ENCODE measurements at places on chromosomes 4 and X.

DNA sequence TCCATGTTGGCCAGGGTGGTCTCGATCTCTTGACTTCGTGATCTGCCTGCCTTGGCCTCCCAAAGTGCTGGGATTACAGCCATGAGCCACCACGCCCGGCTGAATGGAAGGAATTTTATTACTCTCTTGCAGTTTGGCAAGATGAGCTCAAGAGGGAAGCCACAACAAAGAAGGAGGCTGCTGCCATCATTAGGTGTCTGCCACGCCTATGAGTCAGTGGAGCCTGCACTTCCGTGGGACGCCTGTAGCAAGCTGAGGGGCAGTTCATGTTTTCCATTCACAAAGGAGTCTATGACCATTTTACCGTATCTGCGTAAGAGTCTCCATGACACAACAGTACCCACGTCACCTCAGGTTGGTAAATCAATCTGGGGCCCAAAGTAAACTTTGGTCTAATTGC, 51.2 kb upstream of the CHRNA9 start:
- DNase-seq, result no peak

- no peak for DNase-seq
Observed at GRCh38 chr4:14952352-14952751, 49.9 kb upstream of the CPEB2 start.

DNA sequence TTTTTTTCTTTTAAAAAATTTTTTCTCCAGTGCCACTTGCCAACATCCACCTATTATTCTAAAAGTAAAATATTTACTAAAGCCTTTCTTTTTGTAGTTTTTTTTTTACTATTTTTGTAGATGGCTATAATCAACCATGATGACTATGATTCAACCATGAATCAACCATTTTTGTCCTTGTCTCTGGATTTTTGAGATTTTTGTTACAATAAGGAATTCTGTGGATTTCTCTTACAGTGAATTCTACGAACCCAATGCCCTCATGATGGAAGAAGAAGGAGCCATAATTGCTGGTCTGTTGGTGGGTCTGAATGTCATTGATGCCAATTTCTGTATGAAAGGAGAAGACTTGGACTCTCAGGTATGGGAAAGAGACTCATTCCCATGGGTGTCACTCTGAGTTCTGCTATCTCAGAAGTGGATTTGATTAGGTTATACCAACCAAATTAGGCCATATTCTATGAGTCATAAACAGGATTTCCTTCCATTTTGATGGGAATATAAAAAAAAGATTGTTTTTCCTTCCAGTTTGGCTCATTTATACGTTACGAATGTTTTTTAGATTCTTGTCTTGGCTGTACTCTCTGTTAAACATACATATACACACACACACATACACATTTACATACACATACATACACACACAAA, 46.7 kb downstream of the RUFY3 start:
- no peak for DNase-seq

- no peak for DNase-seq
Observed at GRCh38 chr4:30882443-30882842, 162.3 kb downstream of the PCDH7 start.

DNA sequence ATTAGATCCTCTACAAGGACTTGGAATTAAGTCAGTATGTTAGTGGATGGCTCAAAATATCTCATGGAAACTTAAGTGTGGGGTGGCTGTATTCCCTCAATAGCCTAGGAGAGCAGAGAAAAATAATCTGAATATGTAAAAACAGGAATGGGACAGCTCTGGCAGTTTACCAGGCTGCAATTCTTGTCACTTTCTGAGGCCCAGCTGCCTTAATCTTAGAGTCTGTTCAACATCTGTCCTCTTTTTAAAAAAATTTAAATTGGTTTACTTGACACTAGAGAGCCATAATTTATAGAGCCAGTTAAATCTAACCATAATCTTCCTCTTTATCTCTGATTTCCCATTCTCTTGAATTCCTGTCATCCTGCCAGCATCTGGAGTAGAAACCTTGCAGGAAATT, 109.2 kb upstream of the CXCL13 start:
- no peak for DNase-seq

GRCh38 chrX:38656350-38656915, 95.1 kb downstream of the TSPAN7 start:
- no peak for DNase-seq

Data from midbrain (tissue), 1 donor.